ENCODE measurements at places on chromosomes 7 and 10. TPM values are rescaled to one million over a fixed set of nuclear protein-coding genes. Genes with fewer than 3 reads are reported as not detected.

DNA sequence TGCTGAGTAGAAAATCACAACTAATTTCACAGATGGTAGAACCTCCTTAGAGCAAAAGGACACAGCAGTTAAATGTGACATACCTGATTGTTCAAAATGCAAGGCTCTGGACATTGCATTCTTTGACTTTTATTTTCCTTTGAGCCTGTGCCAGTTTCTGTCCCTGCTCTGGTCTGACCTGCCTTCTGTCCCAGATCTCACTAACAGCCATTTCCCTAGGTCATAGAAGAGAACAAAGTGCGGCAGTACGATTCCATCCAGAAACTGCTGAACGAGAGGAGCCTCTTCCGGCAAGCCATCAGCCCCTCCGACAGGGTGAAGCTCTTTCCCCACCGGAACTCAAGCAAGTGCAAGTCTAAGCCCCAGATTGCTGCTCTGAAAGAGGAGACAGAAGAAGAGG lies 186.9 kb downstream of the CFTR start:
- no peak for DNase-seq
- H3K4me1 ChIP-seq, result no peaks in the 10 kb centered on the region
- H3K36me3 ChIP-seq, result no peaks in the 10 kb centered on the region
- no peak overlapping the region for H3K27ac ChIP-seq

DNA sequence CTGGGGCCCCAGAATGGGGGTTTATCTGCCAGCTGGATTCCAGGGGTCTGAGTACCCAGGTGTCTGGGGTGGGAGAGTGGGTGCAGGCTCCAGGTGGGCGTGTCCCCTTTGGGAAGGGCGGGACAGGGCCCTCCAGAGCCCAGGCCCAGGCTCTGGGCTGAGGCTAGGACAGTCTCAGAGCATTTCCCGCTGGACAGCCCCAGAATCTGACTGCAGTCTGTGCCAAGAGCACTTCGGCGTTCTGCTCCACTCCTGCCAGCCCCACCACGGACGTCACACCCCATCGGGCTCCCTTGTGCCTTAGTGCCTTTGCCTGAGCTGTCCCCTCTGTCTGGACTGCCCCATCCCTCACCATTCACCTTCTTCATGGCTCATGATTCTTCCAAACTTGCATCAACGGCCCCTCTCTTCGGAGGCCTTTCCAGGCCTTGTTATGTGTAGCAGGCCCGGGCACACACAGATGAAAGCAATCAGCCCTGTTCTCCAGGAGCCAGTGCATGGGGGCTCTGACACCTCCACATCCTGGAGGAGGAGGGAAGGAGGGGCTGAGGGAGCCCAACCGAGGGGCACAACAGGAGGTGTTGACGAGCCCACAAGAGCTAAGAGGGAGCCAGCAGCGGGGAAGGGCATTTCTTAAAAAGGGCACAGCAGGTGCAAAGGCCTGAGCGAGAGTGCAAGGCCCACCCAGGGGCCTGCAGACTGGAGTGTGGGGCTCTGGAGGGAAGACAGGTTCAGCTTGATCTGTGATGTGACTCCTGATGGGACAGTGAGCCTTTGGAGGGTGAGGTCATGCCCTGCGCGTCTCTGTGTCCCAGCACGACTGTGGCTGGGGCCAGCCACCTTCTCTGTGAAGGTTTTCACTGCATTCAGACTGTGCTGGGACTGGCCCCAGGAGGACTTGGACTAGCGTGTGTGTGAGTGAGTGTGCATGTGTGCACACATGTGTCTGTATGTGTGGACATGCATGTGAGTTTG lies 41.7 kb downstream of the GTF2IRD1 start:
- H3K4me1 ChIP-seq, result no peaks in the 10 kb centered on the region
- DNase-seq, result no peak
- H3K27ac ChIP-seq, result no peak overlapping the region
- H3K4me3 ChIP-seq, result no peak overlapping the region
- H3K36me3 ChIP-seq, result no peaks in the 10 kb centered on the region

- H3K4me3 ChIP-seq, result no peak overlapping the region
- no peak for DNase-seq
- no peaks in the 10 kb centered on the region for H3K36me3 ChIP-seq
- H3K27ac ChIP-seq, result no peak overlapping the region
- no peaks in the 10 kb centered on the region for H3K4me1 ChIP-seq
Observed at GRCh38 chr10:131657318-131657984, 243.4 kb upstream of the PPP2R2D start.

DNA sequence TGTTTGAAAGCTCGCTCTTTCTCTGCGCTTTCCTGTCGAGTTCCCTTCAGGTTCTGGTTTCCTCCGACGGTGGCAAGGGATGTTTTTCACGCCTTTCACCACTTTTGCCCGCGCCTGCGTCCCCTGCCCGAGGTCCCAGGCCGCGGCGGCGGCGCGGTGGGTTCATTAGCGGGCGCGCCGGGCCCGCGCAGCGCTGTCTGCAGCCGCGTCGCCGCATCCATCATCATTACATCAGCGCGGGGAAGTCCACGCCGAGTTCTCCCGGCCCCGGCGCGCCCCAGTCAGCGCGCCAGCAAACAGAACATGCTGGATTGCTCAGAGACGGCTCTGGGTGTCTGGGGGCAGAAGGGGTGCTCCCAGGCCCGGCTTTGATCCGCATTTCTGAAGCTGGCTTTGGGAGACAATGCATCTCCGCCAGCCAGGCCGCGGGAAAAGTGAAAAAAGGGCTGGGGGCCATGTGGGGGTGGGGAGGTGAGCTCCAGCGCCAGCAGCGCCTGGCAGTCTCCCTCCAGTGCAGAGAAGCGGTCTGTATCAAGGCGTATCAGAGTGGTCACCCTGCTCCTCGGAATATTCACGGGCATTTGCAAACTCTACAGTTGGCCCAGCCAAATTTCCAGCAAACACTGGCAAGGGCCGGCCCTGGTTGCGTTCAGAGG lies 8.9 kb downstream of the GLI3 start:
- no peaks in the 10 kb centered on the region for H3K4me1 ChIP-seq
- no peaks in the 10 kb centered on the region for H3K27me3 ChIP-seq
- H3K4me3 ChIP-seq, result peak overlapping the region; percentile 86

DNA sequence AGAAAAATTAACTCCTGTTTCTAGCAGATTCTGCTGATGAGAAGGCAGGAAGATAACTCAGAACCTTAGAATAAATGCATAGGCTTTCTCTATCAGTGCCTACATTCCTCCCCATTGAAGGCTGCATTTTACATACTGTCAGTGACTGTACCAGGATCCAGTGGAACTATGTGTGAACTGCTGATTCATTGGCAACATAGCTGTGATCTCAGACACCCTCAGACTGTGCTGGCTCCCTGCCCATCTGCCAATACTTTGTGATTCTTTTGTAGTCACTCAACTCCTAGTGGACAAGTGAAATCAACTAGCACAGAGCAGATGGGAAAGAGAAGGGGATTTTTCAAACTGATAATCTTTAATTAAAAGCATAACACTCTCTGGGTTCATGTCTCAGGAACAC lies 375.8 kb downstream of the MDFIC start:
- H3K4me1 ChIP-seq, result no peaks in the 10 kb centered on the region
- H3K4me3 ChIP-seq, result no peak overlapping the region
- no peaks in the 10 kb centered on the region for H3K36me3 ChIP-seq
- no peaks in the 10 kb centered on the region for H3K27me3 ChIP-seq

- H3K4me1 ChIP-seq, result no peaks in the 10 kb centered on the region
- no peak overlapping the region for H3K4me3 ChIP-seq
- H3K27me3 ChIP-seq, result no peaks in the 10 kb centered on the region
- no peaks in the 10 kb centered on the region for H3K36me3 ChIP-seq
Observed at GRCh38 chr7:41877118-41877517, 174.2 kb upstream of the INHBA start.

GRCh38 chr10:4407783-4408182 lies 418.2 kb upstream of the AKR1E2 start:
- DNase-seq, result no peak
- no peak overlapping the region for H3K4me3 ChIP-seq
- no peak overlapping the region for H3K27ac ChIP-seq
- no peaks in the 10 kb centered on the region for H3K4me1 ChIP-seq
- no peaks in the 10 kb centered on the region for H3K36me3 ChIP-seq

DNA sequence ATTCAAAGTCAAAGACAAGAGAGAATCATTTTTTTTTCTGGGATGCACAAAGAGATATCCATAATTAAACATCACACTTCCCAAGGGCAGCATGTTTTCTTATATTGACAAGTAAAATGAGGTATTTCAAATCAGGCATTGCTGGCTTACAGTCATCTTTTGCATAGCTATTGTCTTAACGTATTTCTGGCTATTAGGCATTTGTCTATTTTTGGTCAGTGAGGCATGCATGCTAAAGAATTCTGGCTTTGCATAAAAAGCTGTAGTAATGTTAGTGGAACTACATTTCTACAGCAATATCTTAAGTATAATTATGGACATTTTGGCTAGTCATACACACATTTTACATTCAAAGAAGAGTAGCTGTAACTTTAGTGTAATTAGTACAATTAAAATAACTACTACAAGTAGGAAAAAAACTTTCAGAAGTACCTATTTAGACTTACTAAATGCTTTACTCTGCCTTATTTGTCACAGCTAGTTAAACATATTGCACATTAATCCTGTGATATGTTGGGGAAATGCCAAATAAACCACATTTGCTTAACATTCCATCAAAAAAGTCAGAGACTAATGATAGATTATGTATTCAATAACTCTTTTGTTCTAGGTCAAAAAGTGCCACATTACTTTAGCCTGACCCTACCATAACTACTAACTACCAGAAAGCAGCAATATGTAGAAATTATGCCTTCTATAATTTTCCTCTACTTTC lies 76.4 kb downstream of the RELN start:
- no peak overlapping the region for H3K27ac ChIP-seq
- H3K4me3 ChIP-seq, result no peak overlapping the region
- no peaks in the 10 kb centered on the region for H3K36me3 ChIP-seq
- no peaks in the 10 kb centered on the region for H3K27me3 ChIP-seq
- DNase-seq, result no peak

DNA sequence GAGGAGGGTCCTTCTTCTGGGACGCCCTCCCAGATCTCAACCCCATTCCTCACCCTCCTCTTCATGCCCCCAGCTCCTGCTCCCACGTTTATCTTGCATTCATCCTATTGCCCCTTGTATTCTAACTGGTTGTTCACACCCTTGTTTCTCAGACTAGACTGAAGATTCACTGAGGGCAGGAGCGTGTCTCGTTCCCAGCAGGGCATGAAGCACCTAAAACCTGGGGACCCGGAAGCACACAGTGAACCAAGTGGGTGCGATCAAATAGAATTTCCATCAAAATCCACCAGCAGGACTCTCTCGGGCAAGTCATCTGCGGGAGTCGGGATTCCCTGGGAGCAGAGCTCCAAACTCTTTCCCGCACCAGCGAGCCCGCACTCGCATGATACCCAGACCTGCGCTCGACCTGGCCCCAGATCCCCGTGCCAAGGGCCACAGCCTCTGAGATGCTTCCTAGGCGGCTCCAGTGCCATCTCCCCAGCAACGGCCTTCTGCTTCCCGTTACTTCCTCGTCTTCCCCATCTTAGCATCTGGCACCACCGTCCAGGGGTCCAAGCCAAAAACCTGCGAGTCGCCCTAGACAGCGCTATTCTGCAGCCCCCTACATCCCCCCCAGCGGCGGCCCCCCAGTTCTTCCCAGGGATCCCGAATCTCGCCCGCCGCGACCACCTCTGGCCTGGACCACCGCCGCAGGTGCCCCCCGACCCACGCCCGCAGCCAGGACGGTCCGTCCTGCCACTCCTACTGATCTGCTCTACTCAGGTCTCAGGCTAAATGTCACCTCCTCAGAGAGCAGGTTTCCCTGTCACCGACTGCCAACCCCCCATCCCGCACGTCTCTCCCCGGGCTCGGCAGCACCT lies 6.1 kb upstream of the GBX1 start:
- H3K4me1 ChIP-seq, result no peaks in the 10 kb centered on the region
- no peak overlapping the region for H3K27ac ChIP-seq
- no peaks in the 10 kb centered on the region for H3K27me3 ChIP-seq

DNA sequence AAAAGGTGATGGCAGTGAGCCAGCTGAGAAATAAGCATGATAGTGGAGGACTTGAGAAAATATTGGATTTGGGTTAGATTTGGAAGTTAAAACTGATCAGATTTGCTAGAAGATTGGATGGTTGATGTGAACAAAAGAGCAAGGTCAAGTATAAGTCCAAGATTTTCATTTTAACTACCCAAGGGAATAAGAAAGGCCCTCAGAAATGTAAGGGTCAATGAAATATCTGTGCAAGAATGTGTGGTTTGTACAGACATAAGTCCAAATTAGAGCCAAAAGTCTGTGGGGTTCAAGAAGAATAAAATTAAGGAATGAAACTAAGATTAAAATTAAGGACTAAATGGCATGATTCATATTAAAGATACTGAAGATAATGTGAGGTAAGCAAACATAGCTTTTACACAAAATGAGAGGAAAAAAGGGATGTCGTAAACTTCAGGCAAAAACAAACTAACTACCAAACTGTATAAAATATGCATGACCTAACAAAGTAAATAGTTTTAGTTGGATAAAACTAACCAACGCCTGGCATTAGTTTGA lies 78.4 kb upstream of the CACNA2D1 start:
- H3K27me3 ChIP-seq, result no peaks in the 10 kb centered on the region
- no peak overlapping the region for H3K27ac ChIP-seq
- no peak overlapping the region for H3K4me3 ChIP-seq
- DNase-seq, result no peak
- H3K36me3 ChIP-seq, result no peaks in the 10 kb centered on the region

DNA sequence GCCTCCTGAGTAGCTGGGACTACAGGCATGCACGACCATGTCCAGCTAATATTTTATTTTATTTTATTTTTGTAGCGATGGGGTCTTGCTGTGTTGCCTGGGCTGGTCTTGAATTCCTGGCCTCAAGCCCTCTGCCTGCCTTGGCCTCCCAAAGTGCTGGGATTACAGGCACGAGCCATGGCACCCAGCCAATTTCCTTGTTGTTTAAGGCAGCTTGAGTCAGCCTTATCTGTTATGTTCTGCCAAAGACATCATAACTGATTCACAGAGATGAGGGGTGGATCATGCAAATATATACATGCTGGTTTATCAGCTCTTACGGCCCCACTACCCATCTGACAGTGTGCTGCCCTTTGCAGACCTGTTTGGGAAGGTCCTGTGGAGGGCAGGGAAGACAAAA lies 826.7 kb downstream of the TYW1 start:
- H3K36me3 ChIP-seq, result no peaks in the 10 kb centered on the region
- no peak overlapping the region for H3K27ac ChIP-seq
- H3K4me3 ChIP-seq, result no peak overlapping the region
- no peaks in the 10 kb centered on the region for H3K27me3 ChIP-seq
- no peak for DNase-seq

- H3K4me1 ChIP-seq, result no peaks in the 10 kb centered on the region
- H3K4me3 ChIP-seq, result no peak overlapping the region
Observed at GRCh38 chr7:152922318-152923081, 162.9 kb downstream of the ACTR3B start.

- no peak for DNase-seq
- no peak overlapping the region for H3K4me3 ChIP-seq
- H3K36me3 ChIP-seq, result no peaks in the 10 kb centered on the region
- no peaks in the 10 kb centered on the region for H3K27me3 ChIP-seq
Observed at GRCh38 chr10:62733654-62734293, 70.7 kb upstream of the ADO start.

GRCh38 chr10:132359305-132360040 lies 27.5 kb downstream of the LRRC27 start:
- H3K36me3 ChIP-seq, result no peaks in the 10 kb centered on the region
- no peak overlapping the region for H3K4me3 ChIP-seq
- no peak overlapping the region for H3K27ac ChIP-seq
- no peaks in the 10 kb centered on the region for H3K4me1 ChIP-seq
- H3K27me3 ChIP-seq, result no peaks in the 10 kb centered on the region

GRCh38 chr7:84112771-84113170 lies 81.8 kb downstream of the SEMA3A start:
- no peak overlapping the region for H3K27ac ChIP-seq
- DNase-seq, result no peak
- no peaks in the 10 kb centered on the region for H3K27me3 ChIP-seq
- no peaks in the 10 kb centered on the region for H3K36me3 ChIP-seq

Gene UNCX
- total RNA-seq, result not detected

Gene KLF14
- total RNA-seq, result 0.12 TPM

Gene ASB15
- total RNA-seq, result not detected

Gene PRKAR2B
- total RNA-seq, result 4.8 TPM

Gene DBF4
- 7.3 TPM for total RNA-seq

Gene IQUB
- 0.39 TPM for total RNA-seq
